LHCN-M2 (cell line): ENCODE measurements at places on chromosomes 12 and 14. TPM values are rescaled to one million over a fixed set of nuclear protein-coding genes. Genes with fewer than 3 reads are reported as not detected.
A peak's percentile ranks its signal among the peaks of the same experiment; 100 is the strongest.

DNA sequence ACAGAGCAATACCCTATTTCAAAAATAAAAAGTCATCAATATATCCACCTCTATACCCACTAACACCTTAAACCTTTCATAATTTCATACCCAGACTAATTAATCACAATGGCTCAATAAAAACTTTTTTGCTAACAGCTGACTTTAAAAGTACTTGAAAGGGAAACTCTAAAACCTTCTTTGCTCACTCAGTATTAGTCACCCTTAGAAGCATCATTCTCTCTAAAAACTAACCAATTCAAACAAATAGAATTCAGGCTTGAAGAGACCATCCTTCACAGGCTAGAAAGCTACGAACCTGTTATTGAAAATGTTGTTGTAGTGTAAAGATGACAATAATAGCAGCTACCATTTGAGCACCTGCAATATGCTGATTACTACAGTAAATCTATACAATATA is 37.2 kb downstream of the HECTD1 start:
- peak; percentile 31 for DNase-seq

DNA sequence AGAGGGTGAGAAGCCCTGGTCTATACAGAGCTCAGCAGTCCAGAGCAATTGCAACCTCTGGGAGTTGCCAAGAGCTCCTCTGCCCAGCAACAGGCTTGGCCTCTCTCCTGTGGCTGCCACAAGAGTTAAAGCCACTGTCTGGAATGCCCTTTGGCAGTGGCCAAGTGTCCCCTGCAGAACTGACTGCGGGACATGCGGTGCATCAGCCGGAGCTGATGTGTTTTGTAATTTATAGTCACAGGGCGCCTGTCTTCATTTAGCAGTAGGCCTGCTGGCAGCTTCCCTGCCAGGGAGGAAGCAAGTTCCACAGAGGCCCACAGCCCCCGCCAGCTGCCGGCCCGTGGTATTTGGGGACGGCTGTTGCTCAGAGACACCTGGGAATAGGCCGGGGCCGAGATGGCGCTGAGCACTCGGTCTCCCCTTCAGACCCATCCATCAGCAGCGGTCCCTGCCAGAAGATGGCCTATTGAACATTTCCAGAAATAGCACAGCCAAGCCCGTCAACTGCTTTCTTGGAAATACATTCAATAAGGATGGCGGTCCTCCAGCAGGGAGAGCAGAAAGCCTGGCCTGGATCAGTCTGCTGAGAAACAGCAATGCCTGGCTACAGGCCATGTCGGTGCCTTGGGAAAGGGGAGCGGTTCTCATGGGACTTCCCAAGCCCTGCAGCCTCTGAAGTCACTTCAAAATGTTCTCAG is 217.4 kb downstream of the CRADD start:
- no peak for DNase-seq

CD27 gene
- total RNA-seq: 0.17 and 0.19 TPM in 2 replicates

GPR84 gene
- total RNA-seq: not detected in 2 replicates

- DNase-seq: peak; percentile 36
Measured at GRCh38 chr14:32319368-32320049, 9.6 kb upstream of the AKAP6 start.

GRCh38 chr12:109637348-109637747 is 63.8 kb downstream of the MVK start:
- no peak for DNase-seq

TAS2R9 gene
- 0.34 TPM in 1 of 2 replicates, not detected in the other for total RNA-seq

DNA sequence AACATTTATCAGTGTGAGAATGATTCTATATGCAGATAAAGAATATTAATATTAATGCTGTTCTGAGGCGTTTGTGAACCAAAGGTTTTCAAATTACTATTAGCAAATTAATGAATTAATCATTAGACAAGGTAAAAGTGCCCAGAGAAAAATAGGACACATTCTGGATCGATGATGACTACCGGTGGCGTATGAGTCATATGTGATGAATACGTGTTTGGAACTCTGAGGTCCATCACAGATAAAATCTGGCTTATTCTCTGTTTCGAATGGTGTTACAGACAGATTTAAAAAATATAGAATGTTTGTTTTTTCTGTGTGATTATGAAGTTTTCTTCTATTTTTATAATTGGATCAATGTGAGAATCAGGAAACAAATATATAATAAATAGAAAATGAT is 79.2 kb upstream of the RTL1 start:
- no peak for DNase-seq

GRCh38 chr14:94158239-94158883 is 15.8 kb upstream of the PPP4R4 start:
- DNase-seq: no peak

GRCh38 chr12:19402743-19403431 is 36.4 kb upstream of the AEBP2 start:
- DNase-seq: peak; percentile 93

GRCh38 chr12:53972152-53972702 is 699 bp upstream of the HOXC11 start:
- peak; percentile 29 for DNase-seq

DNA sequence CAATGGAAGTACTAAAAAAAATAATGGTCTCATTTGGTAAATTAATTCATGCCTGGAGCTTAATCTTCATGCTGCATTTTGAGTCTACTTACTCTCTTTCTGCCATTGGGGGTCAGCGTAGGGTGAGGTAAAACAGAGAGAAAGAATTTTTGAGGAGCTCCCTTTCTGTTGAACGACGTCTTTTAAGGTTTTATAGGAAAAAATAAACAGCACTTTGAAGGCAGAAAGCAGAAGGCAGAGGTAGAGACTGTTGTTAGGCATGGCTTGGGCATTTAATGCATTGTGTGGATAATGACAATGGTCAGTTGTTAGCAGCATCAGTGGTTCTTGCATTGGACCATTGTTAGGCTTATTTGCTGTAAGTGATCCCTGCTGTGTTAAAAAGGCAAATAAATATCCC is 557.2 kb upstream of the STXBP6 start:
- DNase-seq: no peak

DNA sequence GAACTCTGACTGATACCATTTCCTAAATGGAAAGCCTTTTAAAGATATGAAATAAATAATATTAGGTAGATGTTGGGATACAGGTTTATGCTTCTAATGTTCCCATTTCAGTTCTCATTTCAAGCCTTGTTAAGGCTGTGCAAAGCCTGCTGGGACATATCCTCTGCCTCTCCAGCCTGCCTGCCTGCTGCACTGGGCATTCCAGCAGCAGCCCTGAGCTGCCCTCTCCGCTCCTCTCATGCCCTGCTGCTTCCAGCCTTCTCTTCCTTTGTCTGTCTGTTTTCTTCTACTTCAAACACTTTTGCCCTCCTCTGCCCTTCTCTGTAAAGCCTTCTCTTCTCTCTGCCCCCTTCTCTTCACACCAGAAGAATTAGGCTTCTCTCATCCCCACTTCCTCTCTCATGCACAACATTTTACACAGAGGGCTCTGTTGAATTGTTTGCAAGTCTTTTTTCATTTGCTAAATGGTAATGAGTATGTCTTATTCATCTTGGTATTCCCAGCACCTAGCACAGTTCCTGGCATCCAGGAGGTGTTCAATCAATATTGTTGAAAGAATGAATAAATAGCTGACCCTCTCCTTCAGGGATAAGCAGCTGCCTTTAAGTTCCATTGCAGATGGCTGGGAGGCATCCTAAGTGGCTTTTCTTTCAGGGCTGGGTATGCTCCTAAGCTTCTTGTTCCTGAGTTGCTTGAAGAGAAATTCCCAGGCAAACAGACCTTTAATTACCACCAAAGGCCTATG is 292.3 kb downstream of the TMEM117 start:
- no peak for DNase-seq

- no peak for DNase-seq
Measured at GRCh38 chr12:1326258-1326657, 268.1 kb downstream of the FBXL14 start.

DNA sequence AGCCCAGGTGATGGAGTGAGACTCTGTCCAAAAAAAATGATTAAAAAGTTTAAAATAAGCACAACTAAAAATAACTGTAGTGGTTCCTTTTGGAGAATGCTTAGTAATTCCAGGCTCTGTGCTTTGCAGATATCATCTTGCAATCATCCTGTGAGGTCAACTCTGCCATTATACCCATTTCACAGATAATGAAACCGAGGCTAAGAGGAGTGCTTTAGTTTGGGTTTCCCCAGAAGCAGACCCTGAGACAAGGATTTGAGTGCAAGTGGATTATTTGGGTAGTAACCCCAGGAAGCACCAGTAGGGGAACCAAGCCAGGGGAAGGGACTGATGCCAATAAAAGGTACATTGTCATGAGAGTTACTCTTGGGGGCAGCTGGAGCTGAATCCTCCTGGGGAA is 44.7 kb downstream of the RIN3 start:
- DNase-seq: no peak

DNA sequence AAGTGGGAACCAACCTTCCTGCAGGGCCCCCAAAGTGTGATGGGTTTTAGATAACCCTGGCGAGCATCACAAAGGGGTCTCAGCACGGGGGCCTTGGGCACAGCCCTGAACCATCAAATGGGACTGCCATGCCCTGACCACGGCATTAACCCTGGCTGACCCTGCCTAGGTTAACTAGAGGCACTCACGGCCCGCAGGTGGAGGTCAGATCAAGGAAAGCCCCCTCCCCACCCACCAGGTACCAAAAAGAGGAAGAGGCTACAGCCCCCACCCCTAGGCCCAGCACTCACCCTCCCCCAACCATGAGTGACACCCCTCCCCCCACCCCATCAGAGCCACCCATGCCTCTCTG is 42.5 kb downstream of the CCNK start:
- no peak for DNase-seq

TNFAIP2 gene
- total RNA-seq: 9.4 and 21.0 TPM in 2 replicates

KRT3 gene
- total RNA-seq: not detected in 2 replicates

GRCh38 chr12:110105986-110106385 is 18.2 kb upstream of the IFT81 start:
- no peak for DNase-seq

LRFN5 gene
- not detected in 2 replicates for total RNA-seq

GRCh38 chr14:73834261-73834625 is 17.4 kb upstream of the PTGR2 start:
- no peak for DNase-seq

AMIGO2 gene
- 16.7 and 23.0 TPM in 2 replicates for total RNA-seq

- peak; percentile 91 for DNase-seq
Measured at GRCh38 chr12:58566599-58566998, 353.7 kb downstream of the LRIG3 start.

OR5AU1 gene
- not detected in 2 replicates for total RNA-seq

OR6C2 gene
- total RNA-seq: not detected in 2 replicates

DNA sequence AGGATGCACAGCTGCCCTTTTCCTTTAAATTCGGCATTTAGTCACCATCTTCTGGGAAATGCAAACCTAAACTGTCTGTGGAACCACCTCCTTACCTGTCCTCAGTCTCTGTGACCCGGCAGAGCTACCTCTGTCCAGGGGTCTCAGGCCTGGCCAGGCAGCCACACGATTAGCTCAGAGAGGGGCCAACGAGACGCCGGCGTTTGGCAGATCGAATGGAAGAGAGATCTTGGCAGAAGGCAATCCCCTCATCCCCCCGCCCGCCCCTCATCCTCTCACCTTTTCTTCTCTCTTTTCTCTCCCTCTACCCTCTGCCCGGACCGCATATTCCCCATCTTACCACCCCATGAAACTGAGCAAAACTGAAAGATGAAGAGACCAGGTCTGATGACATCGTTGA is 101.0 kb downstream of the PIWIL1 start:
- no peak for DNase-seq

GRCh38 chr14:99538275-99538674 is 57.1 kb downstream of the CCNK start:
- DNase-seq: no peak

NELL2 gene
- not detected in 2 replicates for total RNA-seq

GRCh38 chr12:119672194-119672593 is 4.3 kb downstream of the PRKAB1 start:
- DNase-seq: no peak

GRCh38 chr14:62946221-62946620 is 99.0 kb downstream of the KCNH5 start:
- DNase-seq: no peak

GRCh38 chr12:57553343-57554202 is 3.7 kb downstream of the KIF5A start:
- no peak for DNase-seq

GRCh38 chr14:45757655-45758054 is 504.7 kb upstream of the MIS18BP1 start:
- DNase-seq: peak; percentile 1

MORN3 gene
- total RNA-seq: 0.06 TPM in 1 of 2 replicates, not detected in the other

DNA sequence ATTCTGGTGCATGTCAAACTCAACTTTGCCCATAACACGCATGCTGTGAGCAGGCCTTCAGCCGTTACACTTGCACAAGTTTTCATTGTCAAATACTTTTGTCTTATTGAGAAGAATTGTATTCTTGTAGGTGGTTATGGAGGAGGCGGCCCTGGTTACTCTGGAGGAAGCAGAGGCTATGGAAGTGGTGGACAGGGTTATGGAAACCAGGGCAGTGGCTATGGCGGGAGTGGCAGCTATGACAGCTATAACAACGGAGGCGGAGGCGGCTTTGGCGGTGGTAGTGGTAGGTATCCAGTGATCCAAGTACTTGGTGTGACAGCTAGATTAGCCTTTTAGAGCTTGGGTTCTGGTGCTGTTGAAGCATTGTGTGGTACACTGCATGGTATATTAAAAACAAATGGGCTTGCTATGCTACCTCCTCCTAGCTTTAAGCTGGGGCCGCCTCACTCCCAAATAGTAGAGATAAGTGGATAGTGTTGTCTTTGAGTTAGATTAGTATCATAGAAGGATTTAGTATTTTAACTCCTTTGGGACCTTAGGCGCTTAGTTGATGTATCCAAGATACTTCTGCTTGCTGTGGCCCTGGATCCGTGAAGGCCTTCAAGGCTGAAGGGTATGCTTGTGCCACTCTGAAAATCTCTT is 2.5 kb downstream of the HNRNPA1 start:
- no peak for DNase-seq

MLF2 gene
- total RNA-seq: 304 and 308 TPM in 2 replicates

GRCh38 chr14:81169711-81170103 is 51.1 kb downstream of the GTF2A1 start:
- DNase-seq: no peak

DNA sequence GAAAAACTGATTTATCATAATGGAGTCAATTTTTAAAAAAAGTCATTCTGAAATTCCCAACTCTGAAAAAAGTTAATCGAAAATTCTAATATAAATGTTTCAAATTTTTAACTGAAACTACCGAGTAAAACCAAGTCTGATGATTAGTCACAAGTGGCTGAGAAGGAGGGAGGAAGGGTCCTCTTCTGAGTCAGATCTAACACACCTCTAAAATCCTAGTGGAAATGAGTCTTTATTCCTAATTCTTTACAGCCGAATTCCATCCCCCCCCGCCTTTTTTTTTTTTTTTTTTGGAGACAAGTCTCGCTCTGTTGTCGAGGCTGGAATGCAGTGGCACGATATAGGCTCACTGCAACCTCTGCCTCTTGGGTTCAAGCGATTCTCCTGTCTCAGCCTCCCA is 37.9 kb downstream of the RAD9B start:
- DNase-seq: no peak

- DNase-seq: no peak
Measured at GRCh38 chr12:38872561-38872960, 32.8 kb downstream of the CPNE8 start.
